LNCaP clone FGC (cell line): ENCODE measurements at places on chromosomes 12 and 14.

DNA sequence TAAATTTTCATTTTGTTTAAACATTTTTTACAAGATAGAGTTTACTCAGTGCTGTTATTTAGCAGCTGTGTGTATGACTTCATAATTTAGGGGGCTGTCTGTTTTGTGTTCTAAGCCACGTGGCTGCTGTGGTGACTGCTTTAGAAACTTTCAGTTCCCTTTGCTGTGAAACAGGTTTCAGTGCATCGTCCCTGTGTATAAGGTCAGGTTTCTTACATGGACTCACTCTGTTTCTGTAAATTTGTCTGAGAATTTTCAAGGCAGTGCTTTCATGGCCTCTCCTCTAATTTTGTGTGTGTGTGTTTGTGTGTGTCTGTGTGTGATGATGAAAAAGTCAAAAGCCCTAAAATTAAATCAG lies 32.4 kb downstream of the BICD1 start:
- no peak for DNase-seq

- DNase-seq, result no peak
These were observed 4.1 kb downstream of the C12orf75 start for GRCh38 chr12:105334582-105334981.

DNA sequence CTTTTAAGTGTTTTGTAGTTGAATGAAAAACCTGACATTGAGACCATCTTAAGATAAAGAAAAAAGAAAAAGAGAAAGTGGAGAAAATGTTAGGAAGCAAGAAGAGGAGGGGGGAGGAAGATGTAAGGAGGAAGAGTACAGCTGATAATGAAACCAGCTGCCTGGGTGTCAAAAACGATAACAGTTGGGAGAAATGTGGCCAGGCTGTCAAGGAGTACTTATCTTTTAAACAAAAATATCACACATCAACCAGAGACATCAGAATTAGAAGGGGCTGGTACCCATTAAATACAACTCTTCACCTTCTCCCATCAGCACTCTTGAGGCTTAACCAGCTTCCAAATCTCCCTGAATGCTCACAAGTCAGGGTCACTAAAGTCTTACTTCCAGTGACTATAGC lies 4.5 kb downstream of the SLC11A2 start:
- no peak for DNase-seq

GRCh38 chr12:60106214-60106613 lies 510.4 kb downstream of the SLC16A7 start:
- no peak for DNase-seq

- DNase-seq, result no peak
These were observed 30.4 kb upstream of the FBLN5 start for GRCh38 chr14:91977884-91978283.

GRCh38 chr14:51719955-51720354 lies 68.2 kb downstream of the FRMD6 start:
- no peak for DNase-seq

DNA sequence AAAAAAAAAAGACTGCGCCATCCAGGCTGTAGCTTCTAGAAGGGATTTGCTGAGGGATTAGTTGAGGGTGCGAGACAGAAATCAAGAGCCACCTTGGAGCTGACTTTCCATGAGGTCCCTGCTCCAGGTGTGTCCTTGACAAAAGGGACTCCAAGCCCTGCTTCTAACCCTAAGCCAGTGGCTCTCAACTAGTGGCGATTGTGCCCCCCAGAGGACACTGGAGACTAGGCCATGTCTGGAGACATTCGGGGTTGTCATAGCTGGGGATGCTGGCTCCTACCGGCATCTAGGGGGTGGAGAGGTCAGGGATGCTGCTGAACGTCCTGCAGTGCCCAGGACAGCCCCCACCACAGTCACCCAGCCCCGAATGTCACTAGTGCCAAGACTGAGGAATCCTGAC lies 40.6 kb downstream of the SPRING1 start:
- peak; percentile 11 for DNase-seq

- DNase-seq, result no peak
These were observed 58.3 kb downstream of the GUCY2C start for GRCh38 chr12:14638066-14638465.

- DNase-seq, result no peak
These were observed 328.0 kb upstream of the ATP2B1 start for GRCh38 chr12:90036637-90037036.

DNA sequence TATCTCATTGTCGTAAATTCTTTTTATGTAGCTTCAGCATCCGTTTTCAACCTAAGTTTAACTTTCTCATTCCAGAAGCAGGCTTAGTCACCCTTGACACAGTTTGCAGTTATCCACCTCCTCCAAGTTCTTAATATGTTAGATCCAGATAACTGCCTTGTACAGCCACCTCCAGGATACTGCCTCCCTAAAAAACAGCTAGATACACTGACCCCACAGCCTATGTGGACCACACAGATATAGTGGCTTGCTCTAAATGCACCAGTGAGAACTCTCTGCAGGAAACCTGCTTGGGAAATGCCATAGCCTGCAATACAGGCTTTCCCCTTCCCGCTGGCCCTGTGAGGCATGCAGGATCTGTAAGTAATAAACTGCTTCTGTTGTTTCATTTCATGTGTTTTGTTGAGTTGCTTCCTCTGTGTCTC lies 11.1 kb upstream of the RTL1 start:
- DNase-seq, result no peak

GRCh38 chr12:27515671-27516070 lies 8.3 kb upstream of the PPFIBP1 start:
- DNase-seq, result no peak
